ENCODE measurements at places on chromosomes 3 and 15.

DNA sequence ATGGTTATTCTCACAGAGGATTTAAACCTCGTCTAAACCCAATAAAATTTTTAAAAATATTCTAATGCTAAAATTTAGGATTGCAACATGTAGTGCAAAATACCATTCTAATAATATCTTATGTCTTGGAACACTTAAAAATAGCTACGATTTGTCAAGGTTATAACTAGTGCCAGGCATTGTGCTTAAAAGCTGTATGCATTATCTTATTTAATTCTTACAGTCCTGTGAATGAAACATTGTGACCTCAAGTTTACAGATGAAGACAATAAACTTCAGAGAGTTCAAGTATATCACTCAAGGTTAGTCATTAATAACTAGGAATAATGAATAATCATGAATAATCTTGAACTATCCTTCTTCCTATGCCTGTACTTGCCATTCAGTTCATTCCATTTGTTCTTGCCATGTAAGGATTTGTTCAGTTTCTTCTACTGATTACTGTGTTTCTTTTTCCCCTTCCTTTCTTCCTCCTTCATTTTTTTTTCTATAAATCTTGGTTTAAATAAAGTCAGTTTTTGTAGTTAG is 897.6 kb upstream of the NR2F2 start:
- DNase-seq = no peak

DNA sequence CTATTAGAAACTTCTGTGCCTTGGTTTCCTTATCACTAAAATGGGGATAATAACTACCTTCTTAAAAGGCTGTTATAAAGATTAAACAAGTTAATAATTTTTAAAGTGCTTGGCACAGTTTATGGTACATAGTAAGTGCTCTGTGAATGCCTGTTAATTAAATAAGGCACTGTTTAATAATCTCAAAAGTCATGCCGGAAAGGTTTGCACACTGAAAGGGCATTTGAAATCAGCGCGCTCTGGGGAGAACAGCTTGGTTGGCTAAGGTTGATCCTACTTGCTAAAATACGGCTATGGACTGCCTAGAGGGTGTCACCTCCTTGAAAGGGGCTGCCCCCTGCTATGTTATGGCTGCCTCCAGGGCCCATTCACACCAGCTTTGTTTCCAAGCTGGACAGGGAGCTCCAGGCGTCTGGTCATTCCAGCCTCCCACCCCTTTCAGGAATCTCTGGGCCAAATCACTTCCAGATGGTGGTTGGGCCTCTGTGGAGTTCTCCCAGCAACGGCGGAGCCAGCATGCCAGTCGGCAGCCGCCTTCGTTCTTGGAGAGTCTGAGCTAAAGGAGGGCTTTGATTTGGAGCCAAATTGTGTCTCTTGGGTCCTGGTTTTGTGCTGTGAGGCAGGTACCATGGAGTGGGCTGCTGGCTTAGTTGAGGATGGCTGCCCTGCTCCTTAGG is 5.9 kb downstream of the FLNB start:
- no peak for DNase-seq

- no peak for DNase-seq
These were observed 27.5 kb downstream of the FLNB start for GRCh38 chr3:58035524-58036255.

GRCh38 chr15:68751622-68752021 is 69.1 kb downstream of the ANP32A start:
- no peak for DNase-seq

GRCh38 chr3:159246385-159246784 is 444.5 kb downstream of the MFSD1 start:
- DNase-seq = no peak

GRCh38 chr3:127629467-127630403 is 750 bp downstream of the PODXL2 start:
- DNase-seq = no peak

DNA sequence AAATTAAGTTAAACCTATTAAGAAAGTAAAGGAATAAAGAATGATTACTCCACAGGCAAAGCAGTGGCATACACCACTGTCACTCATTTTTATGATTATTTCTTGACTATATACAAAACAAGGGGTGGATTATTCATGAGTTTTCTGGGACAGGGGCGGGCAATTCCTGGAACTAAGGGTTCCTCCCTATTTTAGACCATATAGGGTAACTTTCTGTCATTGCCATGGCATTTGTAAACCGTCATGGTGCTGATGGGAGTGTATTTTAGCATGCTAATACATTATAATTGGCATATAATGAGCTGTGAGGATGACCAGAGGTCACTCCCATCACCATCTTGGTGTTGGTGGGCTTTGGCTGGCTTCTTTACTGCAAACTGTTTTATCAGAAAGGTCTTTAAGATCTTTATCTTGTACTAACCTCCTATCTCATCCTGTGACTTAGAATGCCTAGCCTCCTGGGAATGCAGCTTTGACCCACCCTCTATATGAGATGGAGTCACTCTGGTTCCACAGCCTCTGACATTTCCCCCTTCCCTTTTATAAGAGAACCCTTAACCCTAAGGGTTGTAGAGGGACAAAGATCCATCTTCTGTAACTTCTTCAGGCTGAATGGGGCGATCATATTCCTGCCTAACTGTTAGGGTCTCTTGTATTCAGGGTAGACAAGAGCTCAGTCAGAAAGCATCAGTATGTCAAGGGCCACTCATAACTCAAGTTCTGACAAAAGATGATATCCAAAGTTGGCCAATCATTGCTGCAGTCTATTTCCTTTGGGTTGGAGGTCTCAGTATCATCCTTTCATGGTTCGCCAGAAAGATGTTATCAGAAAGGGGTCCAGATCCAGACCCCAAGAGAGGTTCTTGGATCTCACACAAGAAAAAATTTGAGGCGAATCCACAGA is 79.5 kb upstream of the LIPC start:
- DNase-seq = no peak

DNA sequence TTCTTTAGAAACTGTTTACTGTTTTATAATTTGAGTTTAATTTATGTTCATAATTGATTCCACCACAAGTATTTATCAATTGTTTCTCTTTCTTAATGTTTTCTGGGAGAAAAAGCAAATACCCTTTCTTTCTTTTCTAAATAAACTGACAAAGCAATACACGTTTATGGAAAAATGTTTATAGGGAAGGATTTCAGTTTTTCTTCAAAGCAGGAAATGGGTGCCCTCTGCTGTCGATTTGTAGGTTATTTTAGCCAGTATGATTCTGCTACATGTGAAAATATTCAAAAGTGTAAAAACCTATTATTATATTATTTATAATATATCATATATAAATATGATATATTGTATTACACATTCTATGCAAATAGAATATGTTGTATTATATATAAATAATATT is 921.0 kb upstream of the ROBO1 start:
- no peak for DNase-seq

- DNase-seq = no peak
These were observed 13.7 kb downstream of the USP13 start for GRCh38 chr3:179666436-179667035.

GRCh38 chr3:8416965-8417364 is 84.7 kb upstream of the LMCD1 start:
- DNase-seq = no peak

DNA sequence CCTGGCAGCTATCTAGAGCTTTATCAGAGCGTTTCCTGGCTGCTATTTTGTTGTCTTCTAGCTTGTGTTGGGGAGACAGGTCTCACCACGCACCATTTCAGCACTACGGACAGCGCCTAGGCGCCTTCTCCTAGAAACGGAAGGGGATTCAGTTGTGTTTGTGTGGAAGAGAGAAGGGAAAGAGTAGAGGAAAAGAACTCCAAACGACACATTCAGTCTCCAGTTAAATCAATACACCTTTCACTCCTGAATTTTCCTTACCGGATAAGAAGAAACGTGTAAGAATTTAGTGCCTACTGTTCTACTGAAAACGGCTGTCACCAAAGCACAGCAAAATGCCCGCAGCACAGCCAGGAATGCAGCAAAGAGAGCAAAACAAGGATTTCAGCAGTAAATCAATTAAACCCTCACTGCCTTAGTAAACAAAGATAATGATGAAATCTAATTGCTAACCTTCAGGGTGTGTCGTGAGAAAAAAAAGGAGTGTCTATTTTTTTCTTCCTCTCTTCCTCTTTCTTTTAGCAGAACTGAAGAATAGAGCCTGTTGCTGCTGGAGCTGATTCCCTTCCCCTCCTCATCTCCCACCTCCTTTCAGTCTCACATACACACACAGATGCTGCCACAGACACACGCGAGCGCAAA is 412 bp upstream of the CTXN2 start:
- DNase-seq = no peak

- DNase-seq = no peak
These were observed 886.6 kb downstream of the TBL1XR1 start for GRCh38 chr3:176310641-176311040.

- DNase-seq = no peak
These were observed 6.8 kb downstream of the MFSD1 start for GRCh38 chr3:158808697-158809096.

DNA sequence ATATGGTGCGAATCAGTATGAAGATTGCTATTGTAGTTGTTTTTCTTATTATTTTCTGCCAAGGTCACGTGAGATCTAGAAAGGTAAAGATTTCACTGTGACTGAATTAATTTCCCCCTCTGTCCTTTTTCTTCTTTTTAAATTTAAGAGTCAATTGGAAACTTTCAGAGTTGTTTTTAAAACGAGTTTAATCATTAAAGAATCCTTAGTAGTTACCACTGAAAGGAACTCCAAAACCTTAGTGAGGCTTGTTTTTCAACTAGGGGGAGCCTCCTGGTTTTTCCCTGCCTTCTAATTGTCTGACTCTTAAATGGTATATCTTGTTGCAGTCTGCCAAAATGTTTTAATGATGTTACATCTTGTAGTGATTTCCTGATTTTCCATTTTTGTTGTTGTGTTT is 17.6 kb downstream of the P2RY12 start:
- DNase-seq = no peak

DNA sequence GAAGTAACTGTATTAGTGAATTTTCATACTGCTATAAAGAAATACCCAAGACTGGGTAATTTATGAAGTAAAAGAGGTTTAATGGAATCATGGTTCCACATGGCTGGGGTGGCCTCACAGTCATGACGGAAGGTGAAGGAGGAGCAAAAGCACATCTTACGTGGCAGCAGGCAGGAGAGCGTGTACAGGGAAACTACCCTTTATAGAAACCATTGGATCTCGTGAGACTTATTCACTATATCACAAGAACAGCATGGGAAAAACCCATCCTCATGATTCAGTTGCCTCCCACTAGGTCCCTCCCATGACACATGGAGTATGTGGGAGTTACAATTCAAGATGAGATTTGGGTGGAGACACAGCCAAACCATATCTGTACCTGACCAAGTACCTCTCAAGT is 812.3 kb upstream of the ALCAM start:
- DNase-seq = no peak

- DNase-seq = no peak
These were observed 6.8 kb upstream of the ZNF280D start for GRCh38 chr15:56739964-56740640.

DNA sequence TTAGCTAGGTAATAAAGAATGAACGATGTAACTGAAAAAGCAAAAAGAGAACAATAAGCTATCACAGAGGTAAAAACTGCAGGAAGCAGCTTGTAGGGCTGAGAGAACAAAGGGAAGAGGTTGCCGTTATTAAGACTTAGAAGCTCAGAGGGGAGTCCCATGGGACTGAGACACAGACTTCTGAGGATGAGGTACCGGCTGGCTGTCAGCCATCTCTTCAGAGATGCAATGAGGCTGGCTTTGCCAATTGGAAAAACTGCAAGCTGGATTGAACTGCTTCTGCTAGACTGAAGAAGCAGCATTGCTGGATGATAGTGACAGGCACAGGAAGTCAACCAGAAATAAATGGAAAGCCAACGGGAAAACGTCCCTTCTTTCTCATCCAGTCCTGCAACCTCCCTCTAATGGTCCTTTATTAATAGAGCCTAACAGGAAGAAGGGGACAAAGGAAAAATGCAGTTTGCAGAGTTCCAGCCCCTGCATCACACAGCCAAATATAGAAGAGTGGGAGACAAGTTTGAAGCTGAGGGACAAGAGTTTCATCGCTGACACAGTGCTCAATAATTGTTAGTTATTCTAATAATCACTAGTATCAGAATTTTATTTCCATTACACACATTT is 21.1 kb upstream of the KLHL6 start:
- no peak for DNase-seq

- DNase-seq = no peak
These were observed 38.4 kb downstream of the KCNAB1 start for GRCh38 chr3:156158656-156159295.

DNA sequence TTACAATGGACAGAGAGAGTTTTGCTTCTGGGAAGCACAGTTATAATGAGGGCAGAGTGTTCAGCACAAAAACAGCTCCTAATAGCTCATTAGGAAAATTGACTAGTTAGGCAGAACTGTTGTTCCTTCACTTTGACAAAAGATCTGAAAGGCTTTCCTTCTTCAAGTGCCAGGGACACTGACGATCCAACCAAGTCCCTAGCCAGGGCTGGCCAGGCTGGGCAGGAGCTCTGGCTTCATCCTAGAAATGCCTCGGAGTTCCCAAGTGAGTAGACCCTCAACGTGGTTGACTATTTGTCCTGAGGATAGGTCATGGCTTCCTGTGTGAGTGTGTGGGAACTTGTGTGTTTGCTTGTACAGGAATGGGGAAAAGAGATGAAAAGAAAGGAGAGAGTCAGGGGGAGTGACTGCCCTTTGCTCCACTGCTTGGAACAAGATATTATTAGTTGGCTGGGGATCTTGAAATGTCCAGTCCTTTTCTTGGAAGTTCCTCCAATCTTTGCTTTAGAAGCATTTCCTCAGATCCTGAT is 617.9 kb downstream of the NTRK3 start:
- no peak for DNase-seq

DNA sequence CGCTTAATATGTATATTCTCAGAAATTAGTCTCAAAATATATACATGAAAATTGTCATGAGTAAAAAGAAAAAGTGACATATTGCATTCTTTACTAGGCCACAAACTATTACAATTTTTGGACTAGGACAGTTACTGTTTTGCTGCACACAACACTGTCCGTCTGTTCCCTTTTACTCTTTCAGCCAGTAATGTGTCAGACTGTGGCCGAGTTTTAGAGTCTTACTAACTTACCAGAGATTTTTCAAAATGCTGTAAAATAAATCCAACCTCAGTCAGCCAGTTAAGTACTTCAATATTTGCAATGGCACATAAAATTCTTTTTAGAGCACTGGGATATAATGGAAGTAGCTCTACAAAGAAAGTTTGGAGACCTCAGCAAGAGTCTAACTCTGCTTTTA is 380.3 kb upstream of the IL12A start:
- DNase-seq = no peak

DNA sequence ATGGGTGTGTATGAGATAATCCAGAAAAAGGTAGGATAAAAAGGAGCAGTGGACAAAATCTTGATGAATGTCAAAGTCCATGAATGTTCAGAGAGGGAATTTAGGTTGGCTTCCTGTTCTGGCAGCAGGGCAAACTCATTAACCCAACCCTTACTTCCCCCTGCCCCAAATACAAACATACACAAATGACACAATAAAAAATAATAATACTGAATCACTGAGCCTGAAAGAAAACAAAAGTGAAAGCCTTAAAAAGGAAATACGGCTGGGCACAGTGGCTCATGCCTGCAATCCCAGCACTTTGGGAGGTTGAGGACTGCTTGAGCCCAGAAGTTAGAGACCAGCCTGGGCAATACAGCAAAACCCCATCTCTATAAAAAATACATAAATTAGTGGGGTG is 62.9 kb downstream of the GPR176 start:
- no peak for DNase-seq

GRCh38 chr3:139937674-139938279 is 2.8 kb downstream of the CLSTN2 start:
- no peak for DNase-seq
